ENCODE measurements at places on chromosomes 5 and 9. TPM values are rescaled to one million over a fixed set of nuclear protein-coding genes. Genes with fewer than 3 reads are reported as not detected.
A peak's percentile ranks its signal among the peaks of the same experiment; 100 is the strongest.

DNA sequence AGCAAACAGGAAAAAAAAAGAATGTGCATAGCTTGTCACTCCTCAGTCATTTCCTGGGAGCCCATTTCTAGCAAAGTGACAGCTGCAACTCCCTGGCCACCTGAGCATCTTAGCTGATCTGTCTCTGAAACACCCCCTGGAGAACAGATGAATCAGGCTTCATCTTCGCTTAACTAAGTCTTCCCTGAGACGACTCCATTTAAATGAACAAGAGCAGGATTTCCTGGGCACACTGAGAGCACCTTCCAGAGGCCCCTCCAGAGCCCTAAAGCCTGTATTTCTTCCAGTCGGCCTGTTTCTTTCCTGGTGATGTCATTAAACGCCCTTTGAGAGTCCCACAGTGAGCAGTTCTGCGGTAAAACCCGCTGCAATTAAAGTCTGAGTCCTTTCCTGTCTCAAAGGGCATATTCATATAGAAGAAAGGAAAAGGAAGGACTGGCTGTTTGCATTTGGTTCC, 13.9 kb downstream of the TGFBI start:
- no peak overlapping the region for H3K27ac ChIP-seq
- no peaks in the 10 kb centered on the region for H3K27me3 ChIP-seq
- H3K4me1 ChIP-seq = peaks cover 5% of the 10 kb centered on the region
- no peak for DNase-seq
- H3K36me3 ChIP-seq = no peaks in the 10 kb centered on the region

- H3K4me3 ChIP-seq = no peak overlapping the region
- H3K27ac ChIP-seq = no peak overlapping the region
- no peaks in the 10 kb centered on the region for H3K27me3 ChIP-seq
- no peaks in the 10 kb centered on the region for H3K4me1 ChIP-seq
These were observed 54.9 kb downstream of the FGF18 start for GRCh38 chr5:171474230-171474813.

DNA sequence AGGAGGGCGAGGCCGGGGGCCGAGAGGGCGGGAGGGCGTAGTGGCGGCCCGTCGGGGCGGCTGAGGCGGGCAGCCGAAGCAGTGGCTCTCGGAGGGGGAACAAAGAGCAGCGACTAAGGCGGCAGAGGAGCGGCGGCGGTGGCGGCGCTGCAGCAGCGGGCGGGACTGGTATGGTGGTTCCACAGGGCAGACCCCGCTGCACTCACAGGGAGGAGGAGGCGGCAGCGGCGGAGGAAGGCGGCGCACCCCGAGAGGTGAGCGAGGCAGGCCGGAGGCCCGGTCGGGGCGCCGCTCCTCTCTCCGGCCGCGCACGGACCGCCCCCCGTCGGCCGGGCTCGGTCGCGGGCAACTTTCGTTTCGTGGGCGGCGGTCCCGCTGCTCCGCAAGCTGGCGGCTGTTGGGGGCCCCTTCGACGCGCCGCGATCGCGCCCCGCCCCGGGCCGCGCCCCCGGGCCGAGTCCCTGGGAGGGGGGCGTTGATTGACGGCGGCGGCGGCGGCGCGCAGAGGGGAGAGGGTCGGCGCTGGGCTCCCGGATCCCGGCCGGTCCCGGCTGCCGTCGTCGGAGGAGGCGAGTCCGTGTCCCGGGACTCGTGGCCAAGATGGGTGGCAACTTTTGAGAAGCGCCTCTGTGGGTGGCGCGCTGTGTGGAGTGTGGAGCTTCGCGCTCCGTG, 467 bp downstream of the CNOT6 start:
- DNase-seq = peak; percentile 61
- peaks cover 24% of the 10 kb centered on the region for H3K4me1 ChIP-seq
- peak overlapping the region; percentile 91 for H3K27ac ChIP-seq
- H3K27me3 ChIP-seq = no peaks in the 10 kb centered on the region
- H3K4me3 ChIP-seq = peak overlapping the region; percentile 89

DNA sequence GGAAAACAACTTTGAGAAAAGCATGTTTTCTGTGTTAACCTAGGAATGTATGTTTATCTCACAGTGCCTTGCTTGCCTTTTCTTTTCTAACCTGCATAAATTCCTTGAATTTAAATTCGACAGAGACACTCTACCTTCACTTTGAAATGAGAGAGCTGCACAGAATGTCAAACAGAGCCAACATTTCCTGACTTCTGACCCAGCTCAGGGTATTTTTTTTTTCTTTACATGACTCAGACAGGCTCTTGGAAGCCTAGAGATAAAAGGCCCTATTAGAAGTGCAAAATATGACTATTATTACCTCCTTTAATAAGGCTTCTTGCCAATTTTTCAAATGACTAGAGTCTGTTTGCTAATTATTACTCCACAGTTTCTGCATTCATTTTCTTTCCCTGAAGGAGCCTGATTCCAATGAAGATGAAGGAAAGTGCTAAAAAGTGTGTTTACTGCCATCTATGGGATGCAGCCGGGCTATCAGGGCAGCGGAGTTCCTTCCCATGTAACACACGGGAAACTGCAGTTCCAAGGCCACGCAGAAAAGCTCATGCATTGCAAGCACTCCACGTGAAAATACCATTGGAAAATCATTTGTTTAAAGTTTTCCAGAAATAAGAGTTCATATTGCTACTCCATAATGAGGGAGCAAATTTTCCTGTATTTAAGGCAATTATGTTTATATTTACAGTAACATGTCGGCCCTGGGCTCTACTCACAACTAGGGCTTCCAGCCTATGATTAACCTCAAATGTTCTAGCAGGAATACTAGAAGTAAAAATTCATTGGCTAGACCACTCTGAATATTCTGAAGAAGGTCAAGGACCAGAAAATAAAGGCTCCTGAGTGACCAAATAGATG, 485.6 kb downstream of the ZSWIM6 start:
- no peaks in the 10 kb centered on the region for H3K27me3 ChIP-seq
- H3K4me3 ChIP-seq = no peak overlapping the region

- no peaks in the 10 kb centered on the region for H3K27me3 ChIP-seq
- DNase-seq = no peak
- H3K36me3 ChIP-seq = no peaks in the 10 kb centered on the region
- peaks cover 7% of the 10 kb centered on the region for H3K4me1 ChIP-seq
These were observed 199.8 kb upstream of the PTGER4 start for GRCh38 chr5:40479939-40480338.

DNA sequence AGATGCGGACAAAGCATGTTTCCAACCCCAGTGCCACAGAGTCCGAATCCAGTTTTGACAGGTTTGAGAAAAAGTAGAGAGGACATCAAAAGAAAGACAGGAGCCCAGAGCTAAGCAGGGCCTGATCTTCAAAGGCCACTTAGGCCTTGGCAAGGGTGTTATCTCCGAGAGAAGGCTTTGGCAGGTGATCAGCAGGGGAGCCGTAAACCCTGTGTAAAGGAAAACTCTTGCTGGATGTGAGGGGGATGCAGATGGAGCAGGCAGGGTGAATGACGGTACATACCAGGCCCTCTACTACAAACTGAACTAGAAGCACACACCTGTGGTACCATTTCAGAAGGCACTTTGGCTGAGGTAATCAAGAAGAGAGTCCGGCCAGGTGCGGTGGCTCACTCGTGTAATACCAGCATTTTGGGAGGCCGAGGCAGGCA, 1.4 kb upstream of the HNRNPH1 start:
- H3K36me3 ChIP-seq = peaks cover 23% of the 10 kb centered on the region
- peak overlapping the region; percentile 98 for H3K27ac ChIP-seq
- no peaks in the 10 kb centered on the region for H3K27me3 ChIP-seq
- peaks cover 36% of the 10 kb centered on the region for H3K4me1 ChIP-seq
- peak overlapping the region; percentile 48 for H3K4me3 ChIP-seq

DNA sequence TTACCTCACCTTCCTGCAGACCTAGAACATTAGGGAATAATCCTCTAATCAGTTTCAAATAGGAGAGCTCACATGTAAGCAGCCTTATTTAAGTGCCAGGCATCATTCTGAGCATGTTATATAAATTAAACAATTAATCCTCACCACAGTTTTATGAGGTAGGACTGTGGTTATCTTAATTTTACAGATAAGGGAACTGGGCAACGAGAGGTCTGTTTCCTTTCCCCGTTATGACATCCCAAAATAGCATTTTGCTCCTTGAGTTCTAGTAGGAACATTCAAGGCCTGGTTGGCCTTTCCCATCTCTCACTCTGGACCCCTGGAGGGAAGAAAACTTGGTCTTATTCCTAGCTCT, 19.1 kb upstream of the IFNB1 start:
- DNase-seq = no peak
- peak overlapping the region; percentile 66 for H3K4me3 ChIP-seq
- no peaks in the 10 kb centered on the region for H3K27me3 ChIP-seq
- H3K27ac ChIP-seq = peak overlapping the region; percentile 52
- peaks cover 17% of the 10 kb centered on the region for H3K4me1 ChIP-seq
- no peaks in the 10 kb centered on the region for H3K36me3 ChIP-seq

The TSSK1B gene
- polyA plus RNA-seq = not detected
